ENCODE measurements at places on chromosomes 6 and 20.
A peak's percentile ranks its signal among the peaks of the same experiment; 100 is the strongest.

DNA sequence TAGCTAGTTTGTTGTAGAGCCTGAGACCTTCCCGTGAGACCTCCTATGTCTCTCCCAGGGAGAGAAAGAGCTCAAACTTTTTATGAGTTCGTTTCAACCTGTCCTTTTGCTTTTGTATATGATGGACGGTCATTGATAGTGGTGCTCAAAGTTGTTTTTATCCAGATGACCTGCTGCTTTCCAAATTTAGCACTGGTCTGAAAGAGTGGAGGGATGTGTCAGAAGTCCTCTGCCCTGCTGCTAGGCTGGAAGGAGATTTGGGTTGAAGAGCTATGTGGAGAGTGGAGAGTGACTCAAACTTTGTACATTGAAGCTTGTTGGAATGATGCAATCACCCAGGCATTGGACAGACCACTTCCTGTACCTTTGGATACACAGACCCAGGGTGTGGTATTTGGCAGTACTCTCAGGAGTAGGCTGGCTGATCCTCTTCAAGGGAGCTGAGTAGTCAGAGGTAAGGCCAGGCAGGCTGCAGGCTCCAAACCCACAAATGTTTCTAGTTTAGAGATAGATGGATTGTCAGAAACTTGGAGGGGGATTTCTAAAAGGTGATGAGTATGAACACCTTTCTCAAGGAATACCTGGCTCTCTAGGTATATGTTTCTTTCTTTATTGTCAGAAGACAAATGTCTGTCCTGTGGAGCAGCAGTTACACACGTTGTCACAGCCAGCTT is 49.4 kb upstream of the RREB1 start:
- peak; percentile 34 for DNase-seq

GRCh38 chr20:50645253-50646068 is 45.9 kb downstream of the RIPOR3 start:
- peak; percentile 91 for DNase-seq

GRCh38 chr6:156199182-156199581 is 578.0 kb upstream of the ARID1B start:
- DNase-seq = no peak

DNA sequence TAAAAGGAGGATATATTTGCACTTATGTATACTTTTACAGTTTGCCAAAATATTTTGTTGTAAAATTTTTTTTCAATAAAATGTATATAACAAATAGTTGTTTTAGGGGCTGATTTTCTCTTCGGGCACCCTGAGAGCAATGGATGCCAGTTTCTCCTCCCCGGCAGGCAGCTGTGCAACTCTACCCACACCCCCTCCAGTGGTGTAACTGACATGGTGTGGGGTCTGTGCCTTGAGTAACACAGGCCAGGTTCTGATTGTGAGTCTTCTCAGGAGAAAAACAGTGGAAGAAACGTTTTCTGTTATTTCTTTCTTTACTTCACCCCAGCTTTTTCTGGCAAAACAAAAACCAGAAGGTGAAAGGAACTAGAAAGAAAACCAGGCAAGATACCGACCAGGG is 6.1 kb downstream of the FOXF2 start:
- DNase-seq = no peak

DNA sequence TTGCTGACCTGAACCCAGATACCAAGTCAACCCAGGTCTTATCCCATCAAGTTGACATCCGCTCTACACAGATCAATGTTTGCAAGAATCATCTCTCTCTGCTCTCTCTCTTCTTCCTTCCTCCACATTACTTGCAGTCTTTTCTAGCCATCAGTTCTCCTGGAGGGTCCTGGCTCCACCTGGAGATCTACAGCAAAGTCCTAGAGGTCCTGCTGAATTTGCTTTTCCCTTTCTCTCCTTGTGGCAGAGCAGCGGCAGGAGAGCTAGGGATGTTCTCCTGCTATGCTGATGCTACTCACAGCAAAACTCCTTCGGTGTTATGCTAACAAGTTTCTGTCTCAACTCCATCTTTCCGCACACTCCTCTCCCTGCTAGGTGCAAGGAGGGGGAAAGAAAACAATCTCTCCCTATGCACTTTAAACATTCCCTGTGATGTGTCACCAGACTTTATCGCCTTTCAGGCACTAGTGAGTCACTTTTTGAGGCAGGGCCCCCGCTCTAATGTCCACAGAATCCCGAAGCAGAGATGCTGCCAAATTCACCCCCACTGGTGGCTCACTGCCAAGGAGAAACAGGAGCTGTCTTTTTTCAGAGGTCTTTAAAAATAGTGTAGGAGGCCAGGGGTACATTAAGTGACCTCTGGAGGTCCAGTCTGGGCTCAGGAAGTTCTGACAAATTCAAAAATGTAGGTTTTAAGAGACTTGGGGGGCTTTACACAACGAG is 62.6 kb downstream of the FAM50B start:
- peak; percentile 78 for DNase-seq

GRCh38 chr6:169937389-169938261 is 186.2 kb downstream of the ERMARD start:
- no peak for DNase-seq

DNA sequence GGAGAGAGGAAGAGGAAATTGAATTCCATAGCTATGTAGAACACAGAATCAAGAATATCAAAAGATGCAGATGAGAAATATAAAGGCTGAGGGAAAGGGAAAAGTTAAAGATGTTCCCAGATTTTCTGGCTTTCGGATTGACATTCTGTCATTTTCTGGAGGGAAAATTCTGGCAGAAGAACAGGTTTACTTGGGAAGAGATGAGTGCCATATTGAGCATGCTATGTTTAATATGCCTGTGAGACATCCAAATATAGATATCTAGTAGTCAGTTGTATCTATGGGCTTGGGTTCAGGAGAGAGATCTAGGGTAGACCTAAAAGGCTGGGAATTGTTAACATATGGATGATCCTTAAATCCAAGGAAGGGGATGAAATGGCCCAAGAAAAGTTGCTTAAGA is 181.9 kb upstream of the ARG1 start:
- no peak for DNase-seq

GRCh38 chr6:7559196-7559595 is 17.7 kb downstream of the DSP start:
- no peak for DNase-seq

DNA sequence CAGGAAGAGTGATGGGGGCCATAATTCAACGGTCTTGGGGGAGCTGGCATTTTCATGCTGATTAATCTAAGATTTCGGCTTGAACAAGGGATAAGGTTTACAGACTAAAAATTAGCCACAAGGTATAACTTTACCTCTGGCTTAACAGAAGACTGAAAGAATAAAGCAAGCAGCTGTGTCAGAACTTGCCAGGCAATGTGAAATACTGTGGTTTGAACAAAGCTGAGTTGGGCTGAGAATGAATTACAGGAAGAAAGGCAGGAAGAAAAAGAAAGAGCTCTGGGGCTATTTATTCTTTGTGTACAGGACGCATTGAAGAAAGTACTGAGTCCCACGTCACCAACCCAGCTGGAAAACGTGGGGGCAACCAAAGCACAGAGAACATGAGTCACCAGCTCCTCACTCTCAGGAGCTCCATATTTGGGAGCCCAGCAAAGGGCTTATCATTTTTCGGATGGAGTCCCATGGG is 121.5 kb upstream of the NEDD9 start:
- DNase-seq = peak; percentile 42

GRCh38 chr6:69005199-69005598 is 370.1 kb downstream of the ADGRB3 start:
- no peak for DNase-seq

DNA sequence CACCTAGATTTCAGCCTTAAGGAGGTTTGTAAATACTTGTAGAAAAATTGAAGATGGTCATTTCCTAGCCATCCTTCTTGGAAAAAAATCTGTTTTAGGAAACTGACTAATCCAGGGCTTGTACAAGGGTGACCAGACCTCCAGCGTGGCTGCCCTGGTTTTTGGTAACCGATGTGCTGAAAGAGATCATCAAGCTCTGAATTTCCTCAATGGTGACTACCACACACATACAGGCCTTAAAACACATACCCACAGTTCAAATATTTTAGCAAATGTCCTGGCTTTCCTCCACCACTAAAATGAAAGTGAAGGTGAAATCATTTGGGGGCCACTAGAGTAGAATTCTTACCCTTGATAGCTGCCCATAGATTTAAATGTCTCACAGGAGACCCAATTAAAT is 215.3 kb upstream of the SUPT3H start:
- DNase-seq = no peak

DNA sequence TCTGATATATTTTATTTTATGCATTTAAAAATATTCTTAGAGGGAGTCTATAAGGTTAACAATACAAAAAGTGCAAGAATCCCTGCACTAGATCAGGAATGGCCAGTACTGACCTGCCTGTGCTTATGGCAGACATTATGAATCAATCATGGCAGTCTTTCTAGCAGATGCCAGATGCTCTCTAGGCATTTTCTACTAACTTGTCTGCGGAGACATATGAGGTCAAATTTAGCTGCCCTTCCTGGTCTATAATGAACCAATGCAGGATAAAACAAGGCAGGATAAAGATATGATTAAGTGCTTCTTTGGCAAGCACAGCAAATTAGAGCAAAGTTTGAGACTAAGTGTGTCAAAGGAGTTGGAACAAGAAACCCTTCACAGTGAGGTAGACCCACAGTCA is 46.6 kb upstream of the RNF24 start:
- no peak for DNase-seq

- DNase-seq = no peak
Observed at GRCh38 chr20:37223053-37223452, 38.6 kb downstream of the GHRH start.

GRCh38 chr20:19888269-19888671 is 128.9 kb upstream of the NAA20 start:
- DNase-seq = no peak

DNA sequence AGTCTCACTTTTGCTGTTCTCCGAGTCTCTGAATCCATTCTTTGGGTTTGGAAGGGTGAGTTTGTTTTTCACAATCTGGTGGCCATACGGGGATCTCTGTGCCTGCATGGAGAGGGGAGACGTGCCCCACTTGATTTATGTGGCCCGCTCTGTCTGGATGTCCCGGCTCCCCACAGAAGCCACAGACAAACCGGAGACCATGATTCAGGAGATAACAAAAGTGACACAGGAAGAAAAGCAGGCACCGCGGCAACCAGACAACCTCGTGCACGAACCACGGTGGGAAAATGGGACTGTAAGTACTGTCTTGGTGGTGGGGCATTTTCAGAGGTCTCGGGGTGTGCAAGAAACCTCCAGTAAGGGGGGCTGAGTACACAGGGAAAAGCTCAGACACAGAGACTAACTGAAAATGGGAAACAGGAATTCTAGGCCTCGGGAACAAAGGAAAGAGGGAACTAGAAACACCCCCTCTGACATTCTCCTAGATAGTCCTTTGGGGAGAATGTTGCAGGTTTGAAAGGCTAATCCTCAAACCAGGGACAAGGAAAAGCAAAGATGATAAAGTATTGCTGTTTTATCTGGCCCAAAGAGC is 22.1 kb upstream of the ZNF318 start:
- DNase-seq = no peak

- no peak for DNase-seq
Observed at GRCh38 chr6:39926668-39927067, 7.6 kb downstream of the MOCS1 start.

GRCh38 chr6:7145885-7146828 is 38.4 kb downstream of the RREB1 start:
- DNase-seq = no peak

- peak; percentile 55 for DNase-seq
Observed at GRCh38 chr6:130365166-130366106, at the start of gene TMEM200A. Gene TMEM200A (plus strand): TSS chr6:130366017. CDS start chr6:130440423, 74,406 bp downstream.

- DNase-seq = no peak
Observed at GRCh38 chr20:53149890-53150205, 177.7 kb downstream of the TSHZ2 start.

- DNase-seq = no peak
Observed at GRCh38 chr6:150723857-150724256, 124.2 kb downstream of the PLEKHG1 start.

Measured in HS-27A (cell line).